ENCODE measurements at places on chromosomes 3 and 15.

- no peak for DNase-seq
Measured at GRCh38 chr15:89168316-89168833, 53.0 kb downstream of the RLBP1 start.

DNA sequence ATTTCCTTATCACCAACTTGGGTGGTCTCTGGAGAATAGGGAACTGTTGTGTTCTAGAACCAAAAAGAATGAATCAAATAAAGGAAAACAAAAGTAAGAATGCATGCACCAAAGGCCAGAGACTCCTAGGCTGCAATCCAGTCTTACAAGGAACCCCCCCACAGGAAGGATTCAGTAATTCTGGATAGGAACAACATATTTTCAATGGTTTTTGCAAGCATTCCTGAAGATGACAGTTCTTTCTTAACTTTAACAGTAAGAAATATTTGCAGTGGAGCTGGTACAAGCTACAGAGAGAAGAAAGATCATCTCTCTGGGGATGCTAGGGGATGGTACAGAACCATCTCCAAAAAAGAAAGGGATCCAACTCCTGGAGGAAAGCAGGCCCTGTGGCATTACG, 116.2 kb upstream of the CHRM5 start:
- no peak for DNase-seq

- no peak for DNase-seq
Measured at GRCh38 chr15:47422881-47423665, 294.2 kb upstream of the SEMA6D start.

DNA sequence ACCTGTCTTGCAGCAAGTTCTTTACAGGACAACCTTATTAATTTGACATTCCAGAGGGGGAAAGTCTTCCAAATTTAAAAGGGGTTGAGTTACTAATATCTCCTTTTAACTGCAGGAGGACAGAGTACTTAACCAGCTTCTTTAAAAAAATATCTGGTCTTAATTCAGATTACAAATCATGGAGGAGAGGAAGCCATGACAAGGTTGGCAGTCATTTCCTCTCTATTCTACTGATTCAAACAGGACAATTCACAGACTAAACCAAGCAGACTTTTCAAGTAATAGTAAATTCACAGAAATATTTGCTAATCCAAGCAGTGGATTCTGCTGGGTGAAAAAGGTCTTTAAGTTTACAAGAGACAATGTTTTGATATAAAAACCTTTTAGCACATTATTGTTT, 185.3 kb downstream of the CFAP20DC start:
- no peak for DNase-seq

GRCh38 chr3:55244247-55244646, 242.9 kb downstream of the WNT5A start:
- DNase-seq, result no peak

- no peak for DNase-seq
Measured at GRCh38 chr15:50146632-50147031, 27.6 kb upstream of the ATP8B4 start.

DNA sequence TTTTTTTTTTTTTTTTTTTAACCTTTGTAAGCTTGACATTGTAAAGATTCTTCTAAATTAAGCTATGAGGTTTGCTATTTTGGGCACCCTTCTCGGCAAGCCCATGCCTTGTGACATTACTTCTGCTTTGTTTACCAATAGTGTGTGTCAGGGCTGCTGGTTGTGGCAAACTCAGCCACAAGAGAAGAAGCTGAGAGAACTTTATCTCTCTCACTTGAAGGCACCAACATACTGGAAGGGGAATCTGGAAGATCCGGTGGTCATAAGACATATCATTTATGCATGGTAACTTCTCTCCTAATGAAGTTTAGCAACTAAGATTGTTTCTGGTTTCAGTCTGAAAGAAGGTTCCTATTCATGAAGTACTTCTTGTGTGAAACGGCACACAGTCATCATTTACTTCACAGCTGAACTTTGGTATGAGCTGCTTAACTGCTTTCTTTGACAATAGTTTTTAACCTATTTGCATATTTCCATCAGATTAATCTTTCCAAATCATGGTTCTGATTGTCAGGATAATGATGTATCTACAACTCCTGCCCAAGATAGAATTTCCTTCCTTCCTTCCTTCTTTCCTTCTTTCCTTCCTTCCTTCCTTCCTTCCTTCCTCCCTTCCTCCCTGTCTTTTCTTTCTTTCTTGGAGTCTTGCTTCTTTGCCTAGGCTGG, 189.3 kb downstream of the NFKBIZ start:
- no peak for DNase-seq

- no peak for DNase-seq
Measured at GRCh38 chr3:127961963-127962362, 46.9 kb downstream of the KBTBD12 start.

- no peak for DNase-seq
Measured at GRCh38 chr15:70016511-70016994, 81.2 kb downstream of the TLE3 start.

- no peak for DNase-seq
Measured at GRCh38 chr15:34349769-34350168, 6.7 kb downstream of the NUTM1 start.

DNA sequence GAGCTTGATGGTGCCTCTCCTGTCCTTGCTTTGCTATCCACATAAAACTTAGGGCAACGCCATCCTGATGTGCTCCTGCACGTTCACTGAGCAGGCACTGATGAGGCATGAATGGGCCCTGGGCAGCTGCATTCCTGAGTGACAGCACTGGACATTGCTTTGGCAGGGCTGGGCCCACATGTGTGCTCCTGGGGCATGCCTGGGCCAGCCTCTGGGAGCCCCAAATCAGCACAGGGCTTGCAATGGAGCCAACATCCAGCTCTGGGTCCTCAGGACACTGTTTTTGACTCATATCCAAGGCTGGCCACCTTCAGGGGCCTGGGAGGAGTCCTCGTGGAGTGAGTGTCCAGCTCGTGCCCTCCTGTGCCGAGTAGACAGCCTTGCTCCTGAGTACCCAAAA, 5.9 kb upstream of the TKT start:
- DNase-seq, result no peak

DNA sequence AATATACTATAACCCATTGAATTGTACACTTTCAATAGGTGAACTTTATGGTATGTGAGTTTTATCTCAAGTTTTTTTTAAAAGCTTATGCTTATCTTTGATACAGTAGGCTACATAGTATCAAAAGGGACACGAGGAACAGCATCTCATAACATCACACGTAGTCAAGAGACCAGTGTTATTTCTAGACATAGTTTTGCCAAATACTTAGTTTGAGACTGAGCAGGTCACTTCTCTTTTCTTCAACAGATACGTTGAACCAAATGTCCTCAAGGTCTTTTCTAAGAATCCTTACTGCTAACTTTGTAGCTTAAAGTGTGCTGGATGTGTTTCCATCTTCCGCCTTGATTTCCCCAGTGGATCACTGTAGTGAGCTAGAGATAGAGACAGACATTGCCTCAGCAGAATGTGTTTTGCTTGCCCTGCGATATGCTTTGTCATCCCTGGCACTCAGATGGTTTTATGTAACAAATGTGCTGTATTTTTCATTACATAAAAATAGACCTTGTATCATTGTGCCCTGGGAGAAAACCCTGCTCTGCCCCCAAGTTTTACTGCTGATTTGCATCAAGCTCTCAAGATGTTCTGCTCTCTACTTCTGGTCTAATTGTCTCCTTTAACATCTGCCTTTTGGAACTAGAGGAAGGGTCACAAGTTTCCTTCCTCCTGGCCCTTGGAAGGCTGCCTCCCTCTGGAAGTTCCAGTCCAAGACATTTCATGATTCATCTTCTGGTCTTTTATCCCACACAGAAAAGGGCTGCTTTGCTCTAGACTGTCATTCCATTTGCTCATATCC, 426.4 kb upstream of the RGMA start:
- no peak for DNase-seq

DNA sequence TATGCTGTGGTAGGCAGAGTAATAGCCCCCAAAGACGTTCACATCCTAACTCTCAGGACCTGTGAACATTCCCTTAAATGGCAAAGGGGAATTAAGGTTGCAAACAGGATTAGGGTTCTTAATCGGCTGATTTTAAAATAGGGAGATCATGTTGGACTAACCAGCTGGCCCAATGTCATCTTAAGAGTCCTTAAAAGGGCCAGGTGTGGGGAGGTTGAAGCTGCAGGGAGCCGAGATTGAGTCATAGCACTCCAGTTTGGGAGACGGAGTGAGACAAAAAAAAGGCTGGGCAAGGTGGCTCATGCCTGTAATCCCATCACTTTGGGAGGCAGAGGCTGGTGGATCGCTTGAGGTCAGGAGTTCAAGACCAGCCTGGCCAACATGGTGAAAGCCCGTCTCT, 1.6 kb upstream of the FLNB start:
- DNase-seq, result no peak

DNA sequence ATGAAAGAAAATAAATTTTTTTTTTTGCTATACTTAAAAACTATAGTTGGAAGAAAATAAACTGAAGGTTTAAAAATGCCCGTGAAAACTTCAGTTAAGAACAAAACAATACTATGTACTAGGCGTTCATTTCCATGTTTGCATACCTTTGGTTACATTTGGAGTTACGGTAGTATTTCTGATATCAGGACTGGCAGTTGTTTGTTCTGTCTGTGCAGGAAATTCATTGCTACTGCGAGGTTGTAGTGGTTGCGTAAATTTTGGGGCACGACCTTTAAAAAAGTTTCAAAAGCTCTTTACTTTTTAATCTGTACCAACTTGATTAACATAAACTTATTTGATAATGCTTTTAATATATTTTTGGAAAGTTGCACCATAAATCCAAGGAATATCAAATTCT, 47.9 kb downstream of the ST3GAL6 start:
- DNase-seq, result no peak

DNA sequence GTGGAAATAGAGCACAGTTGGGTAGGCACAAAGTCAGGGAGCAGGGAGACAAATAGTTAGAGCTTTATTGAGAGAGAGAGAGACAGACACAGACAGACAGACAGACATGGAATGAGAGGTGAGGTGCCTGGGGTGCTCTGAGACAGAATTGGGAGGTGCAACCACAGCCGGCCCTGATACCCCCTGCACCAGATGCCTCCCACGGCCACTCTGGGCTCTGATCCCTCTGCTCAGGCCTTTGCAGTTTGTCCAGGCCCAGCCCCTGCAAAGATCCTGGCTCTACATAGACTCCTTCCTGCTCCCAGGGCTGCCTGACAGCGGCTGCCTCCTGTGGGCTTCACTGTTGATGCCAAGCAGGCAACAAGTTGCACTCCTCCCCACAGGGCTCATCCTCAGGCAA, 283.8 kb downstream of the GABRG3 start:
- no peak for DNase-seq

GRCh38 chr15:77481670-77482069, 61.0 kb downstream of the HMG20A start:
- no peak for DNase-seq

DNA sequence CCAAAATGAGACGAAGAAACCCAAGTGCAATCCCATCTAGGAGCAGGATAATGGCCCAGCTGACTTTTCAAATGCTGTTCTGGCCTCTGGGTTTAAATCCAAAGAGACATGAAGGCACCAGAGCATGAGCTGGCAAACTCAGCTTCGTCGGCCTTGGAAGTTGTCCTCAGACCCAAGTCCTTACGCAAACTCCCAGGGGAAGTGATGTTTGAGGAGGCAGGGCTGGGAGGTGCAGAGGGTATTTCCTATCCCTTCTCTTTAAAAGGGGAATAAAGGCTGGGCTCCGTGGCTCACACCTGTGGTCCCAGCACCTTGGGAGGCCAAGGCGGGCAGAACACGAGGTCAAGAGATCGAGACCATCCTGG, 68.9 kb upstream of the HERC1 start:
- no peak for DNase-seq

DNA sequence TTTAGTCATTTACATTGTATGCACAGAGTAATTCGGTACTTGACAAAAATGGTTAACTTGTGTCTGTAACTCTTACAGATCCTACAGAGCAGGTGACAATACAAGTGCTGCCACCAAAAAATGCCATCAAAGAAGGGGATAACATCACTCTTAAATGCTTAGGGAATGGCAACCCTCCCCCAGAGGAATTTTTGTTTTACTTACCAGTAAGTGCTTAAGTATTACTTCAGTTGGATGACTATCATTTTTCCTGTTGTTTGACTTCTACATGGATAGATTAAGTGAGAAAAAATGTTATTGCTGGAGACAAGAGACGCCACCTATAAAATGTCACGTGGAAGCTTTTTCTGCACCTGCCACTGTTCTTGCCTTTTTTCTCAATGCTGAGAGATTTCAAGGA, 173.2 kb downstream of the ALCAM start:
- no peak for DNase-seq

DNA sequence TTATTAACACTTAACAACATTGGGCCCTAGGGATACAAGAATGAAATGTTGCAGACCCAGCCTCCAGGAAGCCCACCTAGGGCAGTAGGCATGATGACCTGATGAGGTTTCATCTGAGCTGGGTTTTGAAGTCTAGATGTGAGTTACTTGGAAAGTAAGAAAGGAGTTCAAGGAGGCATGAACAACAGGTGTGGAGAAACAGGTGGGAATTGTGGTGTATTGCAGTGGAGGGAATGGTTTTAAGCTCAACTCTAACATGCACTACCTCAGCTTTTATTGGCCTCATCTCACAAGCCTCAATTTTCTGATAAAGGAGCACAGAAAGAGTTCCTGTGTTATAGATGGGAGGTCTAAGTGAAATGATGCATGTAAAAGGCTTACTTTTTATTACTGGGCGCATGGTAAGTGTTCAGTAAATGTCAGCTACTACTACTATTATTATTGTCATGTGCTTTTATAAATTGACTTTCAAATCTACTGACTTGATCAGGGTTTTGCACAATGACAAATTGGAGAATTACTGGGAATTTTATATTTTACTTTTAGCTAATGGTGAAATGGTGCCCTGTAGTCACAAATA, 19.3 kb downstream of the SCAANT1 start:
- DNase-seq, result no peak

- no peak for DNase-seq
Measured at GRCh38 chr3:130677343-130677742, 69.3 kb downstream of the PIK3R4 start.

DNA sequence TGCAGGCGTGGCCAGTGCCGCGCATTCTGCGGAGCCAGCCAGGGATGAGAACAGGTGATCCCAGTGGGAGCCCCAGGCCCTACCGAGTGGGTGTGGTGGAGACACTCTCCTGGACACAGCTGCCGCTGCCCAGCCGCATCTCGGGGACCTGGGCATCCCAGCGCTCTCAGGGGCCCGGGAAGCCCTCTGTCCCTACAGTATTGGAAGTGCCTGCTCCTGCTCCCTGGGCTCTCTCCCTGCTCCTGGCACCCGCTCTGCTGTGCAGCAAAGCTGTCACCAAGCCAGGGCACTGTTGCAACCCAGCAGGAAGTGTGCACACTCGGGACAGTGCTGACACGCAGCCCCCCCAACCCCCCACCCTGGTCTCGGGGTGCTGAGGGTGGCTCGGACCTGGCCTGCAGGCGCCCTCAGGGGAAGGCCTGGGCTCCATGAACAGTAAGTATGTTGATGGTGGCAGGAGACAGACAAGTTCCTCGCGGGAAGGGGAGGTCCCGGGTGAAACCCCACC, 1177.4 kb upstream of the GBE1 start:
- DNase-seq, result peak; percentile 10

GRCh38 chr15:23690015-23690414, 2.9 kb upstream of the NDN start:
- DNase-seq, result no peak

Data from SK-N-SH (cell line).